ENCODE measurements at places on chromosomes 3 and 15.

- no peak for DNase-seq
Measured at GRCh38 chr15:76234337-76234889, 76.9 kb downstream of the ETFA start.

DNA sequence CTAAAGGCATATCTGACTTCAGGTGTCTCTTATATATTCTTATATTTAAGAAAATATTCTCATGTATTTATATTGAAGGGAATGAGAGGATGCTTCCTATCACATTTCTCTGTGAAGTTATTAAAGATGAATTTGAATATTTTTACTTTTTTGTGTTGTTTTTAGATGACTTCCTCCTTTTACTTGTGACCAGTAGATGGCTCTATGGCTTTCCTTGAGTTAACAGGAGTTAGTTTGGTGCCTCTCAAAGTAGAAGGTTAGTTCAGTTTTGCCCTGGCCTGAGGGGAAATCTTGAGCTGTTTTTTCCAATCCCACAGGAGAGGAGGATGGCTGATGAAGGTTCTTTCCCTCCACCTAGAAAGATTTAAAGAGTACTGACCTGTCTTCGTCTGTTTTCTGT, 80.7 kb downstream of the SQOR start:
- no peak for DNase-seq

DNA sequence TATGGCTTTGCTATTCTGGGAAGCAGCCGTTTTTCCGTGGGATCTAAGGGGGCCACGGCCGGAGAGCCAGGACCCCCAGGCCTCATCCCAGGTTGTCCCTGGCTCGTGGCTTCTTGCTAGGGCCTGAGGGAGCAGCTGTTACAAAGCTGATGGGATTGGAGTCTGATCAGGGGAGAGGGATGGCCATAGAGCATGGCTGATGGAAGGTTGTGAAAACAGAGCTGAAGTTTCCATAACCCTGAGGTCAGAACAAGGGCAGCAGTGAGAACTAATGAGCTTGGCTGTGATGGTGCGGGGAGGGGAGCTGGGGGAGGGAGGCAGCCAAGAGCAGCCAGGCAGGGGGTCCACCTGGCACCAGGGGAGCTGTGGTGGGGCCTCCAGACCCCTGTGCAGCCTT, 63.0 kb downstream of the LINGO1 start:
- DNase-seq, result no peak

DNA sequence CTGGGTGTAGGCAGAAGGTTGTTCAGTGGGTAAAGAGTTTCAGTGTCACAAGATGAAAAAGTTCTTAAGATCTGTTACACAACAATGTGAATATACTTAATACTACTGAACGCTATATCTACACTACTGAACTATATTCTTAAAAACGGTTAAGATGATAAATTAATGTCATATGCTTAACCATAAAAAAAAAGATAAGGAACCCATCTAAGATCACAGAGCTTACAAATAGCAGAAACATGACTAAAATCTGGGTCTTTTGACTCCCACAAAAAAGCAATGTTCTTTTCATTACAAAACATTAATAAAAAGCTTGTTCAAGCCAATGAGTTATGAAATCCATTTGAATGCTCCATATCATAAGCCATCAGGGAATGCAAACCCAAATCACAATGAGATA, 34.4 kb downstream of the UBR1 start:
- DNase-seq, result no peak

- no peak for DNase-seq
Measured at GRCh38 chr15:65942436-65942835, 73.1 kb downstream of the RAB11A start.

DNA sequence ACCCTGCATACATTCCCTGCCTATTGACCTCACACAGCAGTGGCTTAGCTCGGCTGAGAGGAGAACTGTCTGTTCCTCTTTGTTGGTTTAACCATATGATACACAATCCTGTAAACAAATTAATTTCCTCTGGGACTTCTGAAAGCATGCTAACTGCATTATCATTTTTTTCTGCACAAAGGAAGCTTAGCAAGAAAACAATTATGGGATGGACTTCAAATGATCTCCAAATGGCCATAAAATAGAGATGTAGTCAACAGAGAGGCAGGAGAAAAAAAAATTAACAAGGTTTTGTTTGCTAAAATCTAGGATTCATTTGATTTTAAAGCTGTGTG, 14.4 kb upstream of the TMC3 start:
- no peak for DNase-seq

DNA sequence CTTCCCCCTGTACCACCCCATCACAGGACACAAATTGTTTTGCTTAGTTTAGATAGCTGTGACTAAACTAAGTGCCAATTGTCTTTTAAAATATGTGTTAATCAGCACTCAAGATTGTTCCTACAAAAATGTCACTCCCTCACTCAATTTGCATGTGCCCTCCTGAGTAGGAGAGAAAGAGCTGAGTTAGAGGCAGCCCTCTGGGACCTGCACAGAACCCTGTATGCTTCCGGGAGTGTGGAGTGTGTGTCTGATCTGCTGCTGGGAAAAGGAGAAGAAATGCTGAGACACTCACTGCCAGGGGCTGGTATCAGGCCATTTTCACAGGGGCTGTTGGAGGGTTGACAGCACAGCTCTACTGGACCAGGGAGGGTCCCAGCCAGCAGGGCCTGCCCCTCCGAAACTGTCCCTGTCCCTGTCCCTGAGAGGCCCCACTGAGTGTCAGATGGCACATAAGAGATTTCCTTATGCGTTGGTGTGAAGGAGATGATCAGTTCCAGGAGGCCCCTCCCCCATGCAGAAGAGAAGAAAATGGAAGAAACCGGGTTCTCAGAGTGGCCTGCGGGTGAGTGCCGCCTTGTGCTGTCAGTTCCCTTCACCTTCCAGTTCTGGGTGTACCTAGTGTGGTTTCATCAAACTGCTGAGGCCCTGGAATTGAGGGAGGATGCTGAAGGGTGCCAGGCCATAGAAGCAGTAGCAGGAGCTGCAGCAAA, 3.9 kb upstream of the B3GNT5 start:
- DNase-seq, result no peak

- DNase-seq, result no peak
Measured at GRCh38 chr3:27311400-27311799, 57.8 kb downstream of the NEK10 start.

DNA sequence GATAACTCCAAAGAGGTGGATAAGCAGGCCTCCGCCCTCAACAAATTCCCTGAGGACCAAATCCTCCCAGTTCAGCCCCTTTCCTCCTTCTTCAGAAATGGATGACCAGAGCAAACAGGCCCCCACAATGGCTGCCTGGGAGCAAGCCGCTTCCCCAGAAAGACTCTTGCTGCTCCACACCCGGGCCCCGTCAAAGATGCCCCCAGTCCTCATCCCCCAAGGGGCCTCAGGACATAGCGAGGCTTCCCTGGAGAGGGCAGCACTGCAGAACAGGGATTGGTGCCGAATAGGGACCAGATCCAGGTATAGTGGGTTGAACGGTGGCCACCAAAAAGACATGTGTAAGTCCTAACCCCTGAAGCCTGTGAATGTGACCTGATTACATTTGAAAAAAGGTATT, 502.3 kb downstream of the SHQ1 start:
- DNase-seq, result no peak

- no peak for DNase-seq
Measured at GRCh38 chr3:159897331-159898075, 91.1 kb upstream of the IL12A start.

DNA sequence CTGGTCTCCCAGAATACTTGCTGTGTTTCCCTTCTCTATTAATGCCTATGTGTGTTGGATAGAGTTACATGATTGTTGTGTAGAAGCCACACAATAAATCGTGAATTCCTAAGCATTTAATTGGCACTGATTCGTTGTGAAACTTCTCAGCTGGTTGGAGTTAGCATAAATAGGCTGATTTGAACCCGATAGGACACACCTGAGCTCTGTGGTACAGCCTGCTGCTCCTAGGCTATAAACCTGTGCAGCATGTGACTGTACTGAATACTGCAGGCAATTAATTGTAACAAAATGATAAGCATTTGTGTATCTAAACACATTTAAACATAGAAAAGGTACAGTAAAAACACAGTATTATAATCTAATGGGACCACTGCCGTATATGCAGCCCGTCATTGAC, 4.9 kb downstream of the ACAD11 start:
- no peak for DNase-seq

DNA sequence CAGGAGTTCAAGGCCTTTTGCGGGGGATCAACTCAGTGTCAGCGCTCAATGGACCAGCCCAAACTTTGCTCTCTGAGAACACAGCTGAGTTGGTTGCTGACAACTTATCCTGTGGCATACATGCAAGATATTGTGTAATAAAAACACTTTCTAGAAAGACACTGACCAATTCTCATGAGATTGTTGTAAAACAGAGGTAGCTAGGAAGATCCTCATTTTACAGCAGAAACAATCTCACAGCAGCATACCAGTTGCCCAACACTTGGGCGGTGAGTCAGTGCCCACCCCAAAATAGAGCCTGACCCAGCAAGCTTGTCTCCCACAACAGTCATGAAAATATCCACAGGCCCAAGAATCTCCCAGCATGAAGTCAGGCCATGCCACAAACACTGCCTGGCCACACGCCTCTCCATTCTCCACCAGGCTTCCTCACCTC, 18.2 kb downstream of the KLHL6 start:
- DNase-seq, result no peak

DNA sequence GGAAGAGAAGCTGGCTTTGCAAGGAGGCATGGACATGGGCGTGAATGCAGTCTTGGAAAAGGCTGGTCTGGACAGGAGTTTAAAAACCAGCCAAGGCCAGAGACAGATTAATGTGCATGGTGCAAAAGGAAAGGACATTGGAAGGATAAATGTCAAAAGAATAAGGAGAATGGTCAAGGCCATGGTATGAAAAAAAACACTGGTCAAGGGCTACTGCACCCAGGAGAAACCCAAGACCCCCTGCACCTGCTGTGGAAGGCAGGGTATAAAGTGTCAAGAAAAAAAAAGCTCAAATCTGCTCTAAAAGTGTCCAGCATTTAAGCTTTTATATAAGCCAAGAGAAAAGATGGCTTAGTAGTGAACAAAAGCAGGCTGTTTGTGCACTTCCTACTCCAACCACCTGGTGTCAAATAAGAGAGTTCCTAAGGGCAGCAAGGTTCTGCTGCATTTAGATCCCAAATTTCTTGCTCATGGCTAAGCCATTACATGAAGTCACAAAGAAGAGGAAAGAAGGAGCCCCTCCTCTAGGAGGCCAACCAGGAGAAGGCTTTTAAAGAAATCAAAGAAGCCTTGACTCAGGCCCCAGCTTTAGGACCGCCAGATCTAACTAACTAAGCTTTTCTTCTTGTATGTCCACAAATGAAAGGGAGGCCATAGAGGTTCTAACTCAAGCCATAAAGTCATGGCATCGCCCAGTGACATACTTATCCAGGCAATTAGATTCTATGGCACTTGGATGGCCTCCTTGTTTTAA, 16.9 kb downstream of the CCR4 start:
- DNase-seq, result no peak

- DNase-seq, result no peak
Measured at GRCh38 chr3:51445544-51446280, 54.1 kb downstream of the DCAF1 start.

DNA sequence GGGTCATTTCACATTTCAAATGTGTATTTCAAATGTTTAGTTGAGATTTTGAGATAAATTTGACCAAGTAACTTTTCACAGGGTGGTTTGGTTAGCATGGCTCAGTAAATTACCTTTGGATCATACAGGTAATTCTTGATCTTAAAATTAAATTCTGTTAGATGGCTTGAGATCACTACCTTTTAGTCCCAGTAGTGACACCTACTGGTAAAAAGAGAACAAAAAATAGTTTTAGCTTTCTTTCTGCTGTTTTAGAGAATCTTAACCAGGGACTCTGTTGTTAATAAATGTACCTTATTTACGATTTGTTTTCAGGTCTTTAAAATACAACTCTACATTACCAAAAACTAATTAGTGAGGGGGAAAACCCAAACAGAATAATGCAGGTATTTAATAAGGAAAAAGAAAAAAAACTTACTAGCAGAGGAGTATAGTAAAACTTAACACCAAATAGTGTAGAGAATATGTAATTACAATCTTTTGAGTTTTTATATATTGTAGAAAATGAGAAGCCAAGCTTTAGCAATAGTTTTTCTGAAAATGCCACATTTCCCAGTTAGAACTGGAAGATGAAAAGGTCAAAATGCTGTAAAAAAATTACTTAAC, 620.3 kb upstream of the AGTR1 start:
- no peak for DNase-seq

DNA sequence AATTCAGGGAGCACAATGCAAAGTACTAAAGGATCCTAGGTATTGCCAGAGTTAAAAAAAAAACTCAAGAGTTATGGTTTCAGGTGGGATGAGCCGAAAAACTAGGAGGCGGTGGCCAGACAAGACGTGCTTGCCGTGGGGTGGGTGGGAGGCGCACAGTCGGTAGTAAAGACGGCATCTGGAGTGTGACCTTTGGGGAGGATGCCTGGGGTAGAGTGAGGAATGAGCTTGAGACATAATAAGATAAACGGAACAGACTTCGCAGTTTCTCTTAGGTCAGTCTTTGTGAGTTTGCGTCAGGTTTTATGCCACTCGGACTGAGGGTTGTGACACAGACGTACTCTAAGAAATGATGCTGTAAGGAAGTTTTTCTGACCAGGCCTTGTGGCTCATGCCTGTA, 139.6 kb downstream of the LRRK1 start:
- no peak for DNase-seq

- no peak for DNase-seq
Measured at GRCh38 chr15:26521130-26521529, 251.7 kb downstream of the GABRB3 start.

- DNase-seq, result no peak
Measured at GRCh38 chr15:81255315-81255957, 58.8 kb downstream of the IL16 start.

DNA sequence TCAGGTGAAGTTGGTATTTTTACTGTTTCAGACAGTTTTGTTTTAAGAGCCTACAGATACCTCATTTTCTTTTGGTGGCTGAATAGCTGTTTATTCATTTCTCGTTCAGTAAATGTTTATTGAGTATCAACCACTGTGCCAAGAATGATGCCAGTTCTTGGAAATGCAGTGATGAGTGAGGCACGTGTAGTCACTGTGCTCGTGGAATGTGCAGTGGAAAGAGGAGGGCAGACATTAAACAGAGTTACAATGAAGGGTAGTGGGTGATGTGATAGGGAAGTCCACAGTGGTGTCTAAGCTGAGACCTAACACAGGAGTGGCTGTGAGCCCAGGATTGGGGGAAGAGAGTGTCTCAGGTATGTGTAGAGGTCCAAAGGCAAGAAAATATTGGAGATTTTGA, 73.7 kb downstream of the ARHGEF26 start:
- DNase-seq, result no peak

DNA sequence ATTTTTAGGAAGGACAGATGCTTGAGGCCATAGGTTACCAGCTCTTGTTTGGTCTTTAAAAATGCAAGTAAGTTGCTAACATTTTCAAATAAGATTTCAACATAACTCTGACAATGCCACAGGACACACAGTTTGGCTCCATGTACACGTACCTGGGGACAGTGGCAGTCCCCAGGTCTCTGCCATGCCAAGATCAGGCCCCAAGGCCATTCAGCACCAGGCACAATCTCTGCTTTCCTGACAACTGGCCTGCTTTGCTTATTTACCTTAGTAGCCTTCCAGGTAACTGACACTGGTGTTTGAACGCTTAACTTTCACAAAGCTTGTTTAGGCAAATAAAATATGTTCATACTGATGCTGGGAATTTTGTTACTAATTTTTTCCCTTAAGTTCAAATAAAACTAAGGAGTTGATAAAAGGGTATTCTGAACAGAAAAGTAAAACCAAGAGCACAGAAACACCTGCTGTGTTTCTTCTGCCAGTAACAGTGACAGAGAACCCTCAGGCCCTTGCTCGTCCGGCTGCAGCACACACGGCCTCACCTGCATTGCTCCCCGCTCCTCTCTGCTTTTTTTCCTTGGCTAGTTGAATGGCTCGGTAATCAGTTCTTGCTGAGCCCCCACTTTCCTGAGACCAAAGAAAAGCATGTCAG, 16.5 kb downstream of the ZXDC start:
- no peak for DNase-seq

- DNase-seq, result no peak
Measured at GRCh38 chr3:125028657-125029056, 27.1 kb downstream of the HEG1 start.
